ENCODE measurements at places on chromosomes 12 and 14.

GRCh38 chr12:22856178-22856577, 231.2 kb downstream of the ETNK1 start:
- no peaks in the 10 kb centered on the region for H3K4me1 ChIP-seq
- H3K27ac ChIP-seq = no peak overlapping the region
- H3K36me3 ChIP-seq = no peaks in the 10 kb centered on the region
- no peak overlapping the region for H3K4me3 ChIP-seq
- no peak for DNase-seq
- no peaks in the 10 kb centered on the region for H3K27me3 ChIP-seq

DNA sequence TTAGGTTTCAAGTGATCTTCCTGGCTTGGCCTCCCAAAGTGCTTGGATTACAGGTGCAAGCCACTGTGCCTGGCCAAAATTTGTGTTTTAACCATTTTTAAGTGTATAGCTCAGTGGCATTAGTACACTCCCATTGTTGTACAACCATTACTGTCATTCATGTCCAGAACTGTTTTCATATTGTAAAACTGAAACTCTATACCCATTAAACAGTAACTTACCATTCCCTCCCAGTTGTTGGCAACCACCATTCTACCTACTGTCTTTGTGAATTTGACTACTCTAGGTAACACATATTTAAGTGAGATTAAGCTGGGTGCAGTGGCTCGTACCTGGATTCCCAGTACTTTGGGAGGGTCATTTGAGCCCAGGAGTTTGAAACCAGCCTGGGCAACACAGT, 67.3 kb upstream of the KCNH3 start:
- H3K27ac ChIP-seq = no peak overlapping the region
- H3K27me3 ChIP-seq = no peaks in the 10 kb centered on the region
- no peak overlapping the region for H3K4me3 ChIP-seq
- H3K4me1 ChIP-seq = no peaks in the 10 kb centered on the region
- no peak for DNase-seq

- H3K36me3 ChIP-seq = no peaks in the 10 kb centered on the region
- H3K27me3 ChIP-seq = no peaks in the 10 kb centered on the region
- no peaks in the 10 kb centered on the region for H3K4me1 ChIP-seq
- no peak overlapping the region for H3K27ac ChIP-seq
- H3K4me3 ChIP-seq = no peak overlapping the region
- DNase-seq = no peak
These were observed 375.1 kb downstream of the BMP4 start for GRCh38 chr14:53581504-53581903.

DNA sequence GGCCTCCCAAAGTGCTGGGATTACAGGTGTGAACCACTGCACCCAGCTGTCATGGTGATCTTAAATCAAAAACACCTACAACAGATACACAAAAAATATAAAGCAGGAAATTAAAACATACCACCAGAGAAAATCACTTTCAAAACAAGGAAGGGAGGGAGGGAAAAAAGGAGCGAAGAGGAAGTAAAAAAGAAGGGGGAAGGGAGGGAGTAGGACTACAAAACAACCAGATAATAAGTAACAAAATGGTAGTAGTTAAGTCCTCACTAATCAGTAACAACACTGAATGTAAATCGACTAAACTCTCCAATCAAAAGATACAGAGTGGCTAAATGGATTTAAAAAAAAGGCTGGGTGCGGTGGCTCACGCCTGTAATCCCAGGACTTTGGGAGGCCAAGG, 89.0 kb downstream of the SH2B3 start:
- no peaks in the 10 kb centered on the region for H3K27me3 ChIP-seq
- H3K4me1 ChIP-seq = no peaks in the 10 kb centered on the region
- no peak for DNase-seq
- H3K27ac ChIP-seq = no peak overlapping the region
- peaks cover 87% of the 10 kb centered on the region for H3K36me3 ChIP-seq
- no peak overlapping the region for H3K4me3 ChIP-seq

- H3K4me3 ChIP-seq = no peak overlapping the region
- peaks cover 16% of the 10 kb centered on the region for H3K27me3 ChIP-seq
- H3K36me3 ChIP-seq = no peaks in the 10 kb centered on the region
- peak; percentile 24 for DNase-seq
- H3K4me1 ChIP-seq = no peaks in the 10 kb centered on the region
These were observed 31.9 kb downstream of the SERPINA1 start for GRCh38 chr14:94356379-94357056.

GRCh38 chr14:101980700-101981099, 16.3 kb downstream of the DYNC1H1 start:
- H3K27ac ChIP-seq = peak overlapping the region; percentile 31
- no peak overlapping the region for H3K4me3 ChIP-seq
- no peaks in the 10 kb centered on the region for H3K27me3 ChIP-seq
- DNase-seq = peak; percentile 64
- peaks cover 40% of the 10 kb centered on the region for H3K4me1 ChIP-seq
- H3K36me3 ChIP-seq = peaks cover 63% of the 10 kb centered on the region

DNA sequence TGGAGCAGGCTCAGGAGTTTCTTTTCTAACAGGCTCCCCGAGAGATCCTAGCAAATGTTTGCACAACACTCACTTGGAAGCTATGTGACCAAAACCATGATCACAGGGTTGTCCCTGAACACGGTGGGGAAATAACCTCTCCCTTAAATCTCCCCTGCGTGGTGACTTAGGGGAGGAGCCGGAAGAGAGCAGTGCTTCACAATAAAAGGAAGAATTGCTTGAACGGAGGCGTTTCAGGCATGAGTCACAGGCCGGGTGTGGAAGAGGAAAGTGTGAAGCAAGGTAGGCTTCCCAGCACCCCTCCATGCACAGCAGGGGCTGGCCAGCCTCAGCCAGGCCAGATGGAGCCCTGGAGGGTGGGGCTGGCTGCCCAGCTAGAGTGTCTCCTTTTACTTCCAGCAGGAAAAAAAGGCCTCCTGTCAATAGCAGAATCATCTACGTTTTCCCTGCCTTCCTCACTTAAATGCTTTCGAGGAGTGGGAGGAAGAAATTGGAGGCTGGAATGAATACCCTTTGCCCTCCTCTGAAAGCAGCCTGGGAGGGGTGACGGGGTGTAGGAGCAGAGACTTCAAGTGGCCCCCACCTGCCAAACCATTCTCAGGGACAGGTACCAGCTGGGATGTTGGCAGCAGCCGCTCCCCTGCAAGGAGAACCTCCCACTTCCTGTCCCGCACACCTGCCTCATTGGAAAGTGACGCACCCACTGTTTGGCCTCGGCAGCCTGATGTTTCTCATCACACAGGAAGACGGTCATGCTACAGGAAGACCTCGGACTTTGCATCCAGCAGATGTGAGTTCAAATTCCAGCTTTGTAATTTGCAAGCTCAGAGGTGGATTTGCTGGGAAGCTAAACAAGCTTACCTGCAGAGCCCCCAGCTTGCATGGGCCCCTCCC, 30.1 kb upstream of the PPP2R5C start:
- H3K36me3 ChIP-seq = no peaks in the 10 kb centered on the region
- no peak overlapping the region for H3K4me3 ChIP-seq
- H3K27ac ChIP-seq = peak overlapping the region; percentile 86
- H3K4me1 ChIP-seq = no peaks in the 10 kb centered on the region
- no peaks in the 10 kb centered on the region for H3K27me3 ChIP-seq

GRCh38 chr14:44372807-44373489, 134.1 kb downstream of the FSCB start:
- H3K4me3 ChIP-seq = no peak overlapping the region
- no peaks in the 10 kb centered on the region for H3K4me1 ChIP-seq
- no peaks in the 10 kb centered on the region for H3K36me3 ChIP-seq
- H3K27me3 ChIP-seq = no peaks in the 10 kb centered on the region

DNA sequence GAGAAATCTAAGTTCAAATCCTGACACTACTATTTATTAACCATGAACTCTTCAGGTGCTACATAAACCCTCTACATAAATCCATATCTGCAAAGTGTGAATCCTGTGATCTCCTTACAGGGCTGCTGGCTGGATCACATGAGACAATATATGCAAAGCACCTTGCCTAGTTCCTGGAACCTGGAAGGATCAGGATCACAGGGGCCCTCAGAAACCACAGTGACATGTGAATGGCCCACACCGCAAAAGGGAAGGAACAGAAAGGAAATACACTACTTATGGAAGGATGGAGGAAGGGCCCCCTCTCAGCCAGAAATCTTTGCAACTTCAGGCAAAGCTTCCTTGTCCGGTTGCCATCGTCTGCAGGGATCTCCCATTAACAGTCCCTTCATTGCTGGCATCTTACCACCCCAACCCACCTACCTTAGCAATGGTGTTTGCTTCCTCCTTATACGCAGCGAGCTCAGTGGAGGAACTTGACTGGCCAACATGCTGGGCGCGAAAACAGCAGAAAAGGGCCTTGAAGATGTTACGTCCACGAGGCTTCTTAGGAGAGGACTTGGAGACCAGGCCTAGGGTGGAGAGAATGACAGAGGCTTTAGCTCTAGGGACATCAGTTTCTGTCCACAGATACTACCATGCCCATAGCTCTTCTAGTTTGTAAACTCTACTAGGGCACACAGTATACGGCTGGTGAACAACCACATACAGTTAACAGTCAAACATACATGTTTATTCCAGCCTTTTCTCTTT, 10.7 kb upstream of the AVIL start:
- no peak overlapping the region for H3K27ac ChIP-seq
- H3K4me1 ChIP-seq = peaks cover 44% of the 10 kb centered on the region
- no peak for DNase-seq

DNA sequence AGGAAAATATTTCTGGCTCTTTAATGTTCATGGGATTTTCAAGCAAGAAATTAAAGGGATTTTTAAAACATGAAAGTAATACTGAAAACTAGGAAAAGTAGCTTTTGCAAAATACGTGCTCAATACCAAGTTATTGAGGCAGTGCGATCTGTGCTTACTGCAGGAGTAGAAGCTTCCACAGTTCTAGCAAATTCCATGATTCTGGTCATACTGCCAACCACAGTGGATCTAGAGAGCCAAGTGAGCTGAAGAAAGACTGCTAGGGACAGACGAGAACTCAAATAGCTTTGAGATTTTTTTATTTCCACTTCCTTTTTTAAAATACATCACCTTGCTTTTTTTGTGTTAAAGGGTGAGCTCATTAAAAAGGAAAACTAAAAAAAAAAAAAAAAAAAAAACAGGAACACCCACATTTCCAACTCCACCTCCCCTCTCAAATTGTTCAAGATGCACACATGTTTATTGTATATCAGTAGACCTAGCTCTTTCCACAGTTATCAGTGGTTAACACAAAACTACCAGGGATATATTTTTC, 26.2 kb downstream of the EGLN3 start:
- H3K4me3 ChIP-seq = no peak overlapping the region
- no peak for DNase-seq
- no peaks in the 10 kb centered on the region for H3K27me3 ChIP-seq

- no peak overlapping the region for H3K4me3 ChIP-seq
- no peaks in the 10 kb centered on the region for H3K4me1 ChIP-seq
- H3K27me3 ChIP-seq = no peaks in the 10 kb centered on the region
- no peak for DNase-seq
- H3K36me3 ChIP-seq = no peaks in the 10 kb centered on the region
These were observed 116.5 kb downstream of the PAH start for GRCh38 chr12:102800565-102800964.

GRCh38 chr12:69569236-69569635, 16.0 kb upstream of the CCT2 start:
- H3K4me3 ChIP-seq = no peak overlapping the region
- peaks cover 20% of the 10 kb centered on the region for H3K4me1 ChIP-seq
- H3K36me3 ChIP-seq = peaks cover 13% of the 10 kb centered on the region

- peak; percentile 91 for DNase-seq
- H3K36me3 ChIP-seq = peaks cover 35% of the 10 kb centered on the region
- no peaks in the 10 kb centered on the region for H3K27me3 ChIP-seq
These were observed 8.0 kb downstream of the PHB2 start for GRCh38 chr12:6962285-6963015.
